ENCODE measurements at places on chromosomes 2 and 18. TPM values are rescaled to one million over a fixed set of nuclear protein-coding genes. Genes with fewer than 3 reads are reported as not detected.
A peak's percentile ranks its signal among the peaks of the same experiment; 100 is the strongest.

GRCh38 chr2:165239856-165240515 is 772 bp downstream of the SCN2A start:
- DNase-seq = no peak

GRCh38 chr2:17470855-17471641 is 47.2 kb downstream of the RAD51AP2 start:
- DNase-seq = peak; percentile 75

DNA sequence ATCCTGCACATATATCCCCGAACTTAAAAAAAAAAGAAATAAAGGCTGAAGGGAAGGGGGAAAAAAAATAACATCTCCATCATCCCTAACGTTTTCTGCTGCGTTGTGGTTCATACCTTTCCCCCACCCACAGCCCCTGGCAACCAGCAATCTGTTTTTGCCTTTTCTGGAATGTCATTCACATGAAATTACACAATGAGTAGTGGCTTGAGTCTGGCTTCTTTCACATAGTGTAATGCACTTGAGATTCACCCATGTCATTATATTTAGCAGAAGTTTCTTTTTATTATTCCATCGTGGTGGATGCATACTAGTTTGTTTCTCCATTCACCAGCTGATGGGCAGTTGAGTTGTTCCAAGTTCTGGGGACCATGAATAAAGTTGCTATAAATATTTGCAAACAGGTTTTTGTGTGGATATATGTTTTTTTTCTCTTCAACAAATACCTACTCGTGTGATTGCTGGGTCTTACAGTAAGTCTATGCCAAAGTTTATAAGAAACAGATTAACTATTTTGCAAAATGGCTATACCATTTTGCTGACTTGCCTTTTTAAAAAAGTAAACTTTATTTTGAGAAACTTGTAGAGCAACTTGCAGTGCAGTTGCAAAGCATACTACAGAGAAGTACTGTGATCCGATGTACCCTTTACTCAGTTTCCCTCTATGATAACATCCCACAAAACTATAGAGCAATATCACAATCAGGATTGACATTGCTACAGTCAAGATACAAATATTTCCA is 322.5 kb downstream of the LPIN1 start:
- no peak for DNase-seq

DNA sequence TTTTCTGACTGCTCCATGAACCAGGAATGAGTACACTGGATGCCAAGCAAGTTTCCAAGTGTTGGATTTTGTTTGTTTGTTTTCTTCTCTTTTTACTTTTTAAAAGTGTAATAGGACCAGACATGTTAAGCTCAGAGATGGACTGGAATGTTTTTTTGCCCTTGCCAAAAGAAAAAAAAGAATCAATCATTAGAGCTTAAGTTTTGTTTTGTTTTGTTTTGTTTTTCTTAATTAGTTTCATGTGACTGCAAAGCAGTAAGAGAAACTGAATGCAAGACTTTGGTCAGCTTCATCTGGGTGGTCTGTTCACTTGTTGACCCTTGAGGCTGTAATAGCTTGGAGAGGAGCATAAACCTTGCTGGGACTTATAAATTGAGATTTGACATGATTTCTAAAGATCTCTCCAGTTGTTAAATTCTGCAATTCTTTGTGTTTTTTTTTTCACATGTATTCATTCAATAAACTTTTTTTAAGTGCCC is 42.4 kb upstream of the SLC1A4 start:
- no peak for DNase-seq

DNA sequence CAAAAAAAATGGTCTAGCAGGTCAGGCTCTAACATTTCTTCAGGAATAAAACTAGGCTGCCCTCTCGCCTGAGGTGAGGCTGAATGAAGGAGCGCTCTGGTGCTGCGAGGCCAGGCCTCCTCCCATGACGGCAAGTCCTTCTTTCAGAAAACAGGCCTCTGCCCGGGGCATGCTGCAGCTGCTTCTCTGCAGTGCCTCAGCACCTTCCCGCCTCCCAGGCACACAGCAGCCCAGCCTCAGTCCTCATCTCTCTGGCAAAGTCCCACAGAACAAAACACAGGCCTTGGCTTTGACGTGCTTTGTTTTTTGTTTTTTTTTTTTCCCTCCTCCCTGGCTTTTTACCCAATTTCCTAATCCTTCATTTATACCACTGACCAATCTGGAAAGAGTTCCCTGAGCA is 74.8 kb downstream of the BCL11A start:
- no peak for DNase-seq

- DNase-seq = no peak
Observed at GRCh38 chr18:9079818-9080528, 22.5 kb upstream of the NDUFV2 start.

DNA sequence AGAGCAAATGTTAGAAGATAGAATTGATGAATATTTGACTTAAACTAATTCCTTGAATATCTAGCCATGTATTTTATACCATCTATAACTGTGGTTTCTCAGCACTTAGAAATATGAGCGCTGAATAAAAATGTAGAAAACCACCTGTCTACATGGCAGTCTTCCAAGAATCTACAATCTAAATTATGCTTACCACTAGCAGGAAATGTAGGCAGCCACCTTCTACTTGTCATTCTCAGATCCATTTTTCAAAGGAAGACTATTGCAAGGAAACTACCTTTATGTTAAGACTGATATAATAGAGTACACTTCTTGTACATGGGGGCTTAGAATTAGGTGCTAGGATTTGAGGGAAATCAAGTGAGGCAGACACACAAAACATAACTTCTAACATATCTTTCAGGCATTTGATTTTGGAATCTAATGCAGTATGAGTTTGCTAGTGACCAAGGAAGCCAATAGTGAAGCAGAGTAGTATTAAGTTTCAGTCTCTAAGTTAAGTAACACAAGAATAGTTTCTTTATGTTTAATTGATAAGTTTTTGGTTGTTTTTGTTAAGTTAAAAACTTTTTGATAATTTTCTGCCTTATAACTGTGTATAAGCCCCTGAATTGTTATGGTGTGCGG is 175.9 kb upstream of the ITGA4 start:
- DNase-seq = no peak

- DNase-seq = peak; percentile 93
Observed at GRCh38 chr2:165601928-165602521, 132.5 kb downstream of the CSRNP3 start.

- DNase-seq = peak; percentile 50
Observed at GRCh38 chr2:188512456-188512855, 220.8 kb downstream of the GULP1 start.

DNA sequence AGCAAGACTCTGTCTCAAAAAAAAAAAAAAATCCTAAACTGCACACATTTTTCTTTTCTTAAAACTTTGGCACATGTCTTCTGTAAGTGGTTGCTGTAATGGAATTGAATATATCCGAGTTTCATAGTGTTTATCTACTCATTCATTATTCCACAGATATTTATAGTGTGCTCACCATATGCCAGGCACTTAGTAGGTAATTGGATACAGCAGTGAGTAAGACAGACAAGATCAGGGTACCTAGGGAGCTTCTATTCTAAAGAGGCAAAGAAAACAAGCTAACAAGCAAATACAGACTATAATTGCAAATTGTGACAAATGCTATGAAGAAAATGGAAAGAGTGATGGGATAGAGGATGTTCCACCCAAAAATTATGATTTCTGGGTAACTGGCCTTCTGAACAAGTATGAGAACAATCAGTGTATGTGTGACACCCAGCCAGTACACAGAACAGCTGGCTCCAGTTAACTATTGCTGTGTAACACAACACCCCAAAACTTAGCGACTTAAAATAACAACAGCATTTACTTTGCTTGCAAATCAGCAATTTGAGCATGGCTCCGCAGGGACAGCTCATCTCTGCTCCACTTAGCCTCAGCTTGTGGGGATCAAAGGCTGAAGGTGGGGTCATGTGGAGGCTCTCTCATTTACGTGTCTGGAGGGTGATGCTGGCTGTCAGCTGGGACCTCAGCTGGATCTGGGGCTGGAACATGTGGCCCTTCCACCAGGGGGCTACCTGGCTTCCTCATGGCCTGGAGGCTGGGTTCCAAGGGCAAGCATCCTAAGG is 224.9 kb downstream of the INSIG2 start:
- DNase-seq = no peak

DNA sequence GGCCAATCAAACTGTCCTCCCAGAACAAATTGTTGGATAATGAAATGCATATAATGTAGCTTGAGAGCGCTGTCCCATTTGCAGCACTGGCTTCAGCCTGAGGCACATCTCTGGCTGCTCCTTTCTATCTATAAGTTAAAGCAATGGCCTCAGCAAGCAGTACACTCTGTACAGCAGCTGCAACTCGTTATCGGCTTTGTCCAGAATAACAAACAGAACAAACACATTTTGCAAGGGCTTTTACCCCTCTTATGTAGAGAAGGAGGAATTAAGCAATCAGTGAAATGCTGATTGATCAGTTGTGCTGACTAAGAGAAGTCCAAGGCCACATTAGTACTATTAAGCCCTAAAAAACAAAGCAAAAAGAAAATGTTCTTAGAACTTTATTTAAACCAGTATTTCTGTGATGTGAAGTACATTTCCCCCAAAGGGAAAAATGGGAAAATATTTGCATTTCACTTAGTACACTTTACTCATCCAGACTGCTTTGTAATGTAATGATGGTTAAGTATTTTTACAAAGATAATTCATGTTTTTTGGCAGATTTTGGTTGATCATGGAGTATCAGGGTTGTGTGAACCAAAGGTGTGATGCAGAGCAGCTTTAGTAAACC is 15.0 kb upstream of the CPS1 start:
- DNase-seq = no peak

- DNase-seq = no peak
Observed at GRCh38 chr2:121073320-121074210, 211.4 kb downstream of the TFCP2L1 start.

DNA sequence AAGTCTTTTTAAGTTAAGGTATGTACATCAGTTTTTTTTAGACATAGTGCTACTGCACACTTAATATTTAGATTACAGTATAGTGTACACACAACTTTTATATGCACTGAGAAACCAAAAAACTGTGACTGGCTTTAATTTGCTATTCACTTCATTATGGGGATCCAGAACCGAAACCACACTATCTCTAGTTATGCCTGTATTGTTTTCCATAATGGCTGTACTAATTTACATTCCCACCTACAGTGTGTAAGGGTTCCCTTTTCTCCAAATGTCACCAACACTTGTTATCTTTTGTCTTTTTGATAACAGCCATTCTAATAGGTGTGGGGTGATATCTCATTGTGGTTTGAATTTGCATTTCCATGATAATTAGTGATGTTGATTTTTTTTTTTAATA is 213.4 kb upstream of the CCDC150 start:
- no peak for DNase-seq

- no peak for DNase-seq
Observed at GRCh38 chr2:160338901-160339685, 139.0 kb upstream of the ITGB6 start.

DNA sequence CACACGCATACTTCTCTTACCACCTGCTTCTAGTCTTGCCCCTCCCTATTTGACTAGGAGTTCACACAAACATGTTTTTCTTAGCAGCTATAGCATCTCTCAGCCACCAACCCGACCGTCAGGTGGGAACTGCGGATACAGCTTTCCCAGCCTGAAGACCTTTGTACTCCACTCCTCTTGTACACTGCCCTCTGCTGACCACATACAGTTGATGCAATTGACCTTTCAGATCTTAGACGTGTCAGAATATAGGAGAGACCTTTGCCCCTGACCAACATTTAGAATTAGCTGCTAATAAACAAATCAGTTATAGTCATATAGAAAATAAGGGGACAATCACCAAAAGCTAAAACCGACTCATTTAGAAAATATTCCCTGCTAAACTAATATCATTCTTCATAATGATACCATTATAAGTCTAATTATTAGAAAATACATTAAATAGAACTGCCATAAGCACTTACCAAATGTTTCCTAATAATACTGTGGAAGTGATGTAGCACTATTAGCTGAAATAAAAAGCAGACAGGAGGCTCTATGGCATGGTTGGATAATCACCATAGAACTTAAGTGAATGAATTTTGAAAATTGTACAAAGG is 208.4 kb downstream of the RAD51AP2 start:
- DNase-seq = peak; percentile 69

DNA sequence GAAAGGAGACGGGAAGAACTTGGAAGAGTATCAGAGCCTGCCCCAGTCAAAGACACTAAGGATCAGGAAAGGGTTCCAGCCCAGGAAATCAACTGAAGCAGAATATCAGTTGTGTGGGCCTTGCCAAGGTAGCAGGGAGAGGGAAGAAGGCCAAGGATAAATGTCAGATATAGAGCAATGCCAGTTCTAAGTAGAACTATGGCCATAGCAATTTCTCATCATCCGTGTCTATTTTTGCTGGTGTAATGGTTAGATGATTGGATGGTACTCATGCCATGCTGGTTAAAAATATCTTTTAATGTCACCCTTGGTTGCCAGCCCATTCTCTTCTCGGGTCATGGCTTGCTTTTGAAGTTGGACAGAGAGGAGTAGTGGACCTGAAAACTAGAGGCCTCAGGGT is 41.9 kb downstream of the MAIP1 start:
- no peak for DNase-seq

GRCh38 chr2:150346806-150347205 is 140.7 kb downstream of the RND3 start:
- no peak for DNase-seq

DNA sequence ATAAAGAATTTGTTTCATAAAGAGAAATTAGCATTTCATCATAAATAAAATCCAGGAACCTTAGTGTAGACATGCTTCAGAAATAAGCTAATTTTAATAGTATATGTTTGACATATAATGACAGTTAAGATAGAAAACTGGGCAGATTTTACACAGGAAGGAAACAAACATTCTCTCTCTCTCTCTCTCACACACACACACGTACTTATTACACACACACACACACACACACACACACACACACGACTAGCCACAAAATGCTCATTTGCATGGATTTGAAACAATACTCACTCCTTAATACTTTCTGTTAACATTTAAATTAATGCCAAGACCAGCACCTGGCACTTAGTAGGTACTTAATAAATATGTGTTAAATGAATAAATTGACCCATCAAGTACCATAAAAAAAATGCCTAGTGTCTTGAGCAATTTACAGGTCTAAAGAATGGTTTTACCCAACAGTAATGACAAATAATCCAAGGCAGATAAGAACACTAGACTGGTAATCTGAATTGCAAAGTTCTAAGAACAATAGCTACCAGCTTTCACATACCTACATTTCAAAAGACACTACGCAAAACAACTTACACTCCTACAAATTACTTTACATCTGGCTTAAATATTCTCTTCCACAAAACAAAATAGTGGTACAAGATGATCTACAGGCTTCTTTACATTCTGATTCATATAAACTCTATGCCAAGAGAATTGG is 2.9 kb upstream of the GALNT3 start:
- no peak for DNase-seq

- peak; percentile 87 for DNase-seq
Observed at GRCh38 chr2:55590810-55591440, 26.5 kb downstream of the PPP4R3B start.

The CYP1B1 gene
- 36.7 TPM for total RNA-seq

The TRAPPC12 gene
- total RNA-seq = 94.3 TPM

The CABYR gene
- 0.90 TPM for total RNA-seq

The NOSTRIN gene
- total RNA-seq = 0.64 TPM

The NEURL3 gene
- not detected for total RNA-seq

The TBC1D8 gene
- 25.3 TPM for total RNA-seq

The IL36B gene
- total RNA-seq = not detected

The ZNF514 gene
- total RNA-seq = 12.5 TPM

The GPR155 gene
- total RNA-seq = 1.3 TPM

The TMEM247 gene
- not detected for total RNA-seq

All from bronchial epithelial cell (primary cell).